Stomach (tissue), 19 donors: ENCODE measurements at places on chromosomes 4 and X. TPM values are rescaled to one million over a fixed set of nuclear protein-coding genes. Genes with fewer than 3 reads are reported as not detected.

- H3K4me3 ChIP-seq: no peak overlapping the region
- peaks cover 5% of the 10 kb centered on the region for H3K4me1 ChIP-seq
- H3K27ac ChIP-seq: no peak overlapping the region
- H3K27me3 ChIP-seq: no peaks in the 10 kb centered on the region
- H3K36me3 ChIP-seq: no peaks in the 10 kb centered on the region
Observed at GRCh38 chrX:115324194-115324593, 34.7 kb downstream of the LUZP4 start.

DNA sequence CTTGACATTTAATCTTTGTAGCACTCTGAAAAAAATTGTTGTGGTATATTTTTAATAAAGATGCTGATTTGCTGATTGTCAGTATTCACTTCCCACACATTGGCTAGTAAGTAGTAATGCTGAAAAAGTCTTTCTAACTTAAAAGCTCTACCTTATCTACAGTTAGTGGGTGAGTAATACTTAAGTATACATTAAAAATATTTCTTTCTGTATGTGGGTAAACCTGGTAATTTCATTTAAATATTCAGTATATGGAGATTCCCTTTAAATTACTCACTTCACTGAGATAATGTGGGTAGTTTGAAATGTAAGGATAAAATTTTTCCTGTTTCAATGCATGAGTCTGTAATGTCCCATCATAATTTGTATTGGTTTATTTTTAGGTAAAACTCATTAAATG is 5.6 kb downstream of the TMEM33 start:
- H3K36me3 ChIP-seq: peaks cover 3% of the 10 kb centered on the region
- no peaks in the 10 kb centered on the region for H3K27me3 ChIP-seq
- H3K27ac ChIP-seq: no peak overlapping the region
- H3K4me1 ChIP-seq: peaks cover 11% of the 10 kb centered on the region
- no peak for DNase-seq

DNA sequence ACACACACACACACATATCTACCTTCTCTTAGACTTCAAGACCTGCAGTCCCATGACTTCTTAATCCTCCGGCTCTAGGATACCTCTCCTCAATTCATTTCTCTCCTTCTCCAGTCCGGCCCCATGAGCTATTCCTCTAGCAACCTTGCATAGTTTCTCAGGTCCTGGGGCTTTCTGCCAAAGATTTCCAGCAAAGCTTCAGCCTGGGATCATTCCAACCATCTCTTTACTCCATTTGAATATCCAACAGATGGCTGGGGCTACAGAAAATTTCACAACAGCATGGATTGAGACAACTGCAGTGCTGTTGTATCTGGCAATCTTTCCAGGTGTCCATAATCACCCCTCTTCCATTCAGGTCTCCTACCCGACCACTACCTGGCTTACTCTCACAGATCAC is 184.1 kb downstream of the DCHS2 start:
- H3K36me3 ChIP-seq: no peaks in the 10 kb centered on the region
- no peaks in the 10 kb centered on the region for H3K4me1 ChIP-seq
- H3K27me3 ChIP-seq: no peaks in the 10 kb centered on the region
- H3K27ac ChIP-seq: no peak overlapping the region

GRCh38 chrX:143994206-143994605 is 110.3 kb downstream of the UBE2NL start:
- no peaks in the 10 kb centered on the region for H3K36me3 ChIP-seq
- no peak overlapping the region for H3K27ac ChIP-seq
- H3K4me1 ChIP-seq: no peaks in the 10 kb centered on the region
- DNase-seq: no peak

- DNase-seq: no peak
- no peak overlapping the region for H3K4me3 ChIP-seq
- no peaks in the 10 kb centered on the region for H3K4me1 ChIP-seq
- no peaks in the 10 kb centered on the region for H3K27me3 ChIP-seq
- H3K27ac ChIP-seq: no peak overlapping the region
- no peaks in the 10 kb centered on the region for H3K36me3 ChIP-seq
Observed at GRCh38 chrX:144798972-144799371, 448.3 kb upstream of the SPANXN1 start.

GRCh38 chrX:84153538-84153937 is 34.5 kb downstream of the RPS6KA6 start:
- H3K36me3 ChIP-seq: no peaks in the 10 kb centered on the region
- no peak for DNase-seq
- H3K4me3 ChIP-seq: no peak overlapping the region
- H3K4me1 ChIP-seq: no peaks in the 10 kb centered on the region

DNA sequence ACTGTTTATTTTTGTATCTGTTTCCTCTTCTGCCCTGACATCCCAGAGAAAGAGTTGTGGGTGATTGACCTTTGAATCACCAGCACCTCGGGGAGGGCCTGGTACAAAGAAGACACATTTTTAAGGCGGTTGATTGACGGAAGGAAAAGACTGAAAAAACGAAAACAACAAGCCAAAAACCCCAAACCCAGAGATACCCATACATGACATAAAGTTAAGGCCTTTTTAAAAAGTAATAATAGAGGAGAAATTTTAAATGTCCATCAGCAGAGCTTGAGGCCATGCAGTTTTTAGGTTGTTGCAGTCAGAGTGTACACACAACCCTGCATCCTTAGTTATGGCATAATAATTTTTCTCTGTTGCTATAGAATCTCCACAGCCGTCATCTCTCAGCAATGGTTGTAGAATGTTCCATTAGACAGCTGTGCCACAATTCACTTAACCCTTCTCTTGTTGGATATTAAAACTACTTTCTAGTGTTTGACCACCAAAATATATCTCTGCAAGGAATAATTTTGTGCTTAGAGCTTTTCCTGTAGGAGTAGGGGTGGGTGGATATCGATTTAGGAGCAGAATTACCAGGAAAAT is 110.2 kb downstream of the GNL3L start:
- H3K4me1 ChIP-seq: peaks cover 6% of the 10 kb centered on the region
- no peak for DNase-seq
- peak overlapping the region; percentile 89 for H3K27ac ChIP-seq

GRCh38 chrX:119638725-119639471 is 32.7 kb upstream of the NKRF start:
- DNase-seq: no peak
- no peak overlapping the region for H3K4me3 ChIP-seq
- no peaks in the 10 kb centered on the region for H3K4me1 ChIP-seq
- no peaks in the 10 kb centered on the region for H3K27me3 ChIP-seq
- H3K36me3 ChIP-seq: peaks cover 35% of the 10 kb centered on the region

Gene UPF3B
- total RNA-seq: 4.4 TPM

Gene PNMA6E
- not detected for total RNA-seq

Gene ITGB1BP2
- total RNA-seq: 126 TPM

Gene ADH1B
- total RNA-seq: 183 TPM

Gene DRD5
- total RNA-seq: not detected

Gene ZGRF1
- 19.6 TPM for total RNA-seq

Gene PIM2
- 11.2 TPM for total RNA-seq

Gene SPACA5
- not detected for total RNA-seq

Gene RTL5
- total RNA-seq: 0.58 TPM

Gene NAT8L
- total RNA-seq: 0.73 TPM
